Epithelial cell of alveolus of lung (primary cell): ENCODE measurements at places on chromosomes 11 and 22. TPM values are rescaled to one million over a fixed set of nuclear protein-coding genes. Genes with fewer than 3 reads are reported as not detected.

The KRTAP5-10 gene
- not detected in 2 replicates for total RNA-seq

The HEPN1 gene
- not detected in 2 replicates for total RNA-seq

The TNNI2 gene
- 6.0 TPM in 1 of 2 replicates, not detected in the other for total RNA-seq

The KIAA1671 gene
- 1.0 and 2.2 TPM in 2 replicates for total RNA-seq

The ABCC8 gene
- not detected in 2 replicates for total RNA-seq

The ZPR1 gene
- total RNA-seq: 41.0 and 63.4 TPM in 2 replicates

The PAX6 gene
- total RNA-seq: not detected in 2 replicates

The HBE1 gene
- total RNA-seq: not detected in 2 replicates

The OR8D1 gene
- under 0.01 TPM in 1 of 2 replicates, not detected in the other for total RNA-seq

The MAJIN gene
- total RNA-seq: not detected in 2 replicates

The SHANK2 gene
- total RNA-seq: 9.2 and 10.8 TPM in 2 replicates

The CARD18 gene
- total RNA-seq: not detected in 2 replicates

The C11orf24 gene
- 33.7 and 76.9 TPM in 2 replicates for total RNA-seq

The ST13 gene
- total RNA-seq: 117 and 140 TPM in 2 replicates

The ENDOD1 gene
- total RNA-seq: 7.6 and 20.7 TPM in 2 replicates

The APLNR gene
- total RNA-seq: 0.24 and 0.65 TPM in 2 replicates

The FAM227A gene
- total RNA-seq: 0.48 and 0.52 TPM in 2 replicates

The OOSP3 gene
- total RNA-seq: not detected in 2 replicates

The NRIP3 gene
- total RNA-seq: 2.2 and 20.8 TPM in 2 replicates

The EFCAB6 gene
- total RNA-seq: 0.65 and 3.0 TPM in 2 replicates

The PATE1 gene
- not detected in 2 replicates for total RNA-seq

The IL17RA gene
- 11.1 and 16.5 TPM in 2 replicates for total RNA-seq

The DBX1 gene
- total RNA-seq: not detected in 2 replicates

The APOBEC3H gene
- 0.16 TPM in 1 of 2 replicates, not detected in the other for total RNA-seq

The CD248 gene
- 35.8 and 135 TPM in 2 replicates for total RNA-seq

The CKAP5 gene
- 37.5 and 50.0 TPM in 2 replicates for total RNA-seq

The OOSP4B gene
- total RNA-seq: not detected in 2 replicates

The RTN4R gene
- total RNA-seq: 0.32 and 0.91 TPM in 2 replicates

The PDE2A gene
- 0.24 and 3.4 TPM in 2 replicates for total RNA-seq

The BARX2 gene
- not detected in 2 replicates for total RNA-seq
